ENCODE measurements at places on chromosomes 7 and 10. TPM values are rescaled to one million over a fixed set of nuclear protein-coding genes. Genes with fewer than 3 reads are reported as not detected.

The CHRM2 gene
- total RNA-seq: 9.4 TPM

The OR6B1 gene
- not detected for total RNA-seq

The PDE6C gene
- not detected for total RNA-seq

The HOGA1 gene
- total RNA-seq: 0.62 TPM

The HSPA12A gene
- 17.3 TPM for total RNA-seq

The LBX1 gene
- total RNA-seq: not detected

The LRRN3 gene
- 187 TPM for total RNA-seq

The INPP5F gene
- total RNA-seq: 166 TPM

The PGAM1 gene
- 109 TPM for total RNA-seq

The IL2RA gene
- total RNA-seq: not detected

The HTR5A gene
- 0.62 TPM for total RNA-seq

The TEX47 gene
- total RNA-seq: not detected

The SLIT1 gene
- 42.7 TPM for total RNA-seq

The CPA2 gene
- total RNA-seq: not detected

The FAM25A gene
- total RNA-seq: not detected

The LIPM gene
- not detected for total RNA-seq

The NODAL gene
- total RNA-seq: 2.2 TPM

The ACBD7 gene
- 10.8 TPM for total RNA-seq

The ARMC10 gene
- total RNA-seq: 49.4 TPM

The ENTPD1 gene
- total RNA-seq: 9.4 TPM

The TACR2 gene
- 0.47 TPM for total RNA-seq

The MYOF gene
- total RNA-seq: 3.6 TPM

The FAM131B gene
- total RNA-seq: 91.1 TPM

The PNLIPRP2 gene
- not detected for total RNA-seq

The GNGT1 gene
- not detected for total RNA-seq

The SPDYE11 gene
- total RNA-seq: not detected

The UBE3C gene
- total RNA-seq: 108 TPM

The H2BK1 gene
- total RNA-seq: not detected

The AOAH gene
- total RNA-seq: 3.6 TPM

The FFAR4 gene
- not detected for total RNA-seq

The TUBB8 gene
- total RNA-seq: not detected

The TMEM26 gene
- total RNA-seq: 0.47 TPM

The ANKRD7 gene
- 5.9 TPM for total RNA-seq

The GRM3 gene
- 179 TPM for total RNA-seq

The CALML5 gene
- not detected for total RNA-seq

The BNIP3 gene
- total RNA-seq: 35.1 TPM
